ENCODE measurements at places on chromosomes 1 and 21.

GRCh38 chr21:40143822-40144525 lies 276.7 kb downstream of the PCP4 start:
- peak; percentile 56 for DNase-seq

DNA sequence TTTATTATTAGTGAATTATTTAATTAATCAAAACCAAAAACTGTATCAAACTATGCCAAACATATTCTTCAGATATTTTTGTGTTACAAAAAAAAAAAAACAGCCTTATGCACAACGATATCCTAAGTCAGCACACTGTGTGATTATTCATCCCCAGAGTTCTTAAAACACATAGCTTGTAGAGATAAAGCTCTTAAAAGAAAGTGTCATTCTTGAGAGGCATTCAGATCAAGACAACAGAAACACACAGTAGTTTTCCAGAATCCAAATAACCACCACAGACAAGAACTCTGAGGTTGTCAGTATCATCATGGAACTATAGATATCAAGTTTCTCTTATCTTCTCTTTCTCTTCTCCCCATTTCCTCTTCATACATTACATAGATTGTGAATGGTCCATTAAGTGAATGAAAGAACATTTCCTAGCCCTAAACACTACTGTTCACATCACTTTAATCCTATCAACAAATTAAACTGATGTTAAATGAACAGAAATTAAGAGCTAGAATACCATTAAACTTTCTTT lies 13.5 kb downstream of the ZZZ3 start:
- DNase-seq, result no peak

DNA sequence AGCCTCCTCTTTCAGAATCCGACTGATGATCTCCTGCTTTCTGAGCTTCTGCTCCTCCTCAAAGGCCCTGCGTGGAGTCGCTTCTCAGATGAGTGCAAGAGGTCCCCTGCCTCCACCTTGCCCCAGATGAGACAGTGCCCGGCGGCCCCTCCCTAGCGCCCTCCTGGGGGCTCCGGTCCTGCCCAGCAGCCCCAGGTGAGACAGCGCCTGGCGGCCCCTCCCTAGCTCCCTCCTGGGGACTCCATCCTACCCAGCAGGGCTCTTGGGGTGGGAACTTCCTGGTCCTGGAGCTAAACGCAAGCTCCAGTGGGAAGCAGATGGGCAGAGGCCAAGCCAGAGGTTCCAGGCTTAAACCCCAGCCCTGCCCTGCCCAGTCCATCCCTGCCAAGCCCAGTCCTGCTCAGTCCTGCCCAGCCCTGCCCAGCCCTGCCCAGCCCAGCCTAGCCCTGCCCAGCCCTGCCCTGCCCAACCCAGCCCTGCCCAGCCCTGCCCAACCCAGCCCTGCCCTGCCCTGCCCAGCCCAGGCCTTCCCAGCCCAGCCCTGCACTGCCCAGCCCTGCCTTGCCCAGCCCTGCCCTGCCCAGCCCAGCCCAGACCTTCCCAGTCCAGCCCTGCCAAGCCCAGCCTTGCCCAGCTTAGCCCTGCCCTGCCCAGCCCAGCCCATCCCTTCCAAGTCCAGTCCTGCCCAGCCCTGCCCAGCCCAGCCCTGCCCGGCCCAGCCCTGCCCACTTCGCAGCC lies 34.6 kb downstream of the CFAP74 start:
- DNase-seq, result no peak

DNA sequence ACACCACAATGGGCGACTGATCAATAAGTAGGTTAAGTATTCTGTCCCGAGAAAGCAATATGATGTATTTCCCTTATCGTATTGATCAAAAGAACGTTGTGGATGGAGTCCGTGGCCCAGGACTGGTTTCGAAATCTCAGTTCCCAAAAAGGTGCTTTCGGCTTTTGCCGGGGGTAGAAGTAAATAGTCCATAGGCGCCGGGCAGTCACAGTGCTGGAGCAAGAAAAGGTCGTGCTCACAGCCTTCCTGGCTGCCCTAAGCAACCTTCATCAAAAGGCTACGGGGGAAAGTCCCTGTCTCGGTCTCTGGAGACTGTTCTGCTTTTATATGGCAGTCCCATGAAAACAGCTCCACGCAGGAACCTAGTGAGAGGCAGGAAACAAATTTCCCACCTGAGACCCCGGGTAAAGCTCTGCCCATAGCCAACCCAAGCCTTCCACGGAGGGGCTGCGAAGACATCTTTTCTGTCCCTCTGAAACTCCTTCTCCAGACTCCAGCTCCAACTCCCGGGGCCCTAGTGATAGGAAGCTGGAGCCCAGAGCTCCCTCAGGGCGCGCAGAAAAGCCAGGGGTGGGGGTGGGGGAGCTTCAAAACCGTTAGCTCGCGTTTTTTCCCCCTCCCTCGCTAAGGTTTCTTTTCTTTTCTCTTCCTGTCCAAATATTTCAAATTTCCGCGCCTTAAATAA lies 7.0 kb downstream of the CDKN2C start:
- peak; percentile 35 for DNase-seq

GRCh38 chr1:50570066-50570468 lies 146.8 kb upstream of the DMRTA2 start:
- no peak for DNase-seq

DNA sequence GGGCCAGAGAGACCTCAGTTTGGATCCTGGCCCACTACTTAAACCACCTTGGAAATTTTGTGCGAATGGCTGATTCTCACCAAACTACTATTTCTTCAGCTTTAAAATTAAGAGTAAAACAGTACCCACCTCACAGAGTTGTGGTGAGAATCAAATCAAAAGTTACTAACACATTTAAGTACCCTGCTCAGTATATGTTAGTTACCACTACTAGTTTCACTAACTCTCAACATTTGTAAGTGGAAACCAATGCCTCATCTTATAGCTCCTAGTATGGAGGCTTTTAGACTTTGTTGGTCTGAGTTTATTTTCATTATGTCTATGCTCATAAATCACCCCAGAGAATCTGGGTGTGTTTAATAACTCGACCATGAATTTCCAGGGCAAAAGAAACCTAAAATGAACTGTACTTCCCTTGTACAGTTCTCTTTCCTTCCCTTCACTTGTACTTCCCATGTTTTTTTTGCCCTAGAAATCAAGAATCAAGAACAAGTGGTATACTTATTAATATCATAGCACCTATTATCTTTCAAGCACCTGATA lies 11.6 kb upstream of the SERBP1 start:
- no peak for DNase-seq

DNA sequence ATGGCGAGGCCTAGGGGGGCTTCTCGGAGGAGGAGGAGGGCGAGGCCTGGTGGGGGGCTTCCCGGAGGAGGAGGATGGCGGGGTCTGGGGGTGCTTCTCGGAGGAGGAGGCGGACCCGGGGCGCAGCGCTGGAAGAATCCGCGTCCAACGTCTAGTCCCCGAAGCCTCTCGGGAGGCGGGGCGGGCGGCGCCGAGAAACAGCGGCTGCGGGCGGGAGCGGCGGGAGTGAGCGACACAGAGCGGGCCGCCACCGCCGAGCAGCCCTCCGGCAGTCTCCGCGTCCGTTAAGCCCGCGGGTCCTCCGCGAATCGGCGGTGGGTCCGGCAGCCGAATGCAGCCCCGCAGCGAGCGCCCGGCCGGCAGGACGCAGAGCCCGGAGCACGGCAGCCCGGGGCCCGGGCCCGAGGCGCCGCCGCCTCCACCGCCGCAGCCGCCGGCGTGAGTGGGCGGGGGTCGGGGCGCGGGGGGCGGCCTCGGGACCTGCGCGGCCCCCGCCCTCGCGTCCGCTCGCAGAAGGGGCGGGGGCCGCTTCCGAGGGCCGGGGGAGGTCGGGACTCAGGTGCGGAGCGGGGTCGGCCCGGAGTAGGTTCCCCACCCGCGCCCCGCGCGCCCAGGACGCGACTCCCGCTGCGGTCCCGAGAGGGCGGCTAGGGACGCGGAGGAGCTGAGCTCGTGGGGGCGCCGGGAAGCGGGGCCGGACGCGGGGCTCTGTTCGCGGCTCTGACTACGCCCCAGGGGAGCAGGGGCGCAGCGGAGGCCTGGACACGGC lies at the start of gene KLHL17:
KLHL17 (plus strand) TSS at position 222 of the 769 bp plus-strand sequence; CDS start at position 332, 110 bp downstream.
- DNase-seq, result peak; percentile 90

- DNase-seq, result no peak
These were observed 48.4 kb upstream of the EDARADD start for GRCh38 chr1:236345728-236346127.
